ENCODE measurements at places on chromosomes 4 and X. TPM values are rescaled to one million over a fixed set of nuclear protein-coding genes. Genes with fewer than 3 reads are reported as not detected.

Gene ABCE1
- polyA plus RNA-seq, result 60.4 TPM

Gene PPARGC1A
- polyA plus RNA-seq, result 11.7 TPM

Gene SAGE1
- polyA plus RNA-seq, result not detected

Gene CDKL2
- polyA plus RNA-seq, result not detected

Gene CXCL1
- polyA plus RNA-seq, result not detected

Gene TBC1D25
- polyA plus RNA-seq, result 8.9 TPM

Gene MAGEA11
- polyA plus RNA-seq, result not detected

Gene RAB41
- 0.84 TPM for polyA plus RNA-seq

Gene SERTM2
- polyA plus RNA-seq, result 1.3 TPM

Gene VEGFD
- polyA plus RNA-seq, result 1.5 TPM

Gene OTUD6A
- polyA plus RNA-seq, result not detected

Gene RHOXF1
- not detected for polyA plus RNA-seq

Gene FGFR3
- polyA plus RNA-seq, result 0.95 TPM

Gene RADX
- polyA plus RNA-seq, result 6.1 TPM

Gene FABP2
- polyA plus RNA-seq, result not detected

Gene CHRNA9
- not detected for polyA plus RNA-seq

Gene MEPE
- not detected for polyA plus RNA-seq

Gene DDX53
- not detected for polyA plus RNA-seq
